ENCODE measurements at places on chromosomes 12 and 14.
A peak's percentile ranks its signal among the peaks of the same experiment; 100 is the strongest.

- peak; percentile 37 for DNase-seq
Observed at GRCh38 chr14:49766839-49767238, 1.1 kb upstream of the KLHDC2 start.

DNA sequence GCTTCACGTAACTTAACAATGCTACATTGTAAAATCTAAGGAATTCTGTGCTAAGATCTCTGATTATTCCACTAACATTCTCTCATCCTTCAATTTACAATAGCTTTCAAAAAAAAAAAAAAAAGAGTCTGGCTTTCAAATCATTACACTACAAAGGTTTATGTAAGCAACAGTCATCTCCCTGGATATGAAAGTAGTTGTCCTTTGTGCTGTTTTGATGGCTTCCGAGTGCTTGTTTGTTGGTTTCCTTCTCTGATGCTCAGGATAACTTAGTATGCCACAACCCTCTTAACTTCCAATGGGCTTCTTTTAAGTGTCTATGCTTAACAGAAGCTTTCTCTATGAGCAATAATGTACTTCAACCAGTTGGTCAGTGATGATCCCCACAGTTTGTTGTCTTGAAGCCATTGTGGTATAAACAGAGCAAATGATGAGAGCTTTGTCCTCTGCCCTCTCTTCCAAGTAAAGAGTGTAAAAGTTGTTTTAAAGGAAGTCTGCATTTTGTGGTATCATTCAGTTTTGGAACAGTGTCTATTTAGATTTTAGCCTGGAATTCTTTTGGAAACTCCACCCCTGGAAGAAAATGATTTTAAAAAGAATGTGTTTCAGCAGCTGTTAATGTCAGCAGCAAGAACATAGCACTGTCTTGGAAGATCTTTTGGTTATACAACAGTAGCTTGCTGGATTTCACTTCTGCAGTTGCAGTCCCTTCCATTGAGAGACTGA, 396.1 kb upstream of the RGS6 start:
- no peak for DNase-seq

GRCh38 chr14:69281450-69282169, 21.7 kb downstream of the GALNT16 start:
- DNase-seq, result no peak

- DNase-seq, result peak; percentile 58
Observed at GRCh38 chr12:91142221-91142631, 30.9 kb upstream of the LUM start.

- DNase-seq, result no peak
Observed at GRCh38 chr12:7142056-7142644, 12.0 kb downstream of the CLSTN3 start.

DNA sequence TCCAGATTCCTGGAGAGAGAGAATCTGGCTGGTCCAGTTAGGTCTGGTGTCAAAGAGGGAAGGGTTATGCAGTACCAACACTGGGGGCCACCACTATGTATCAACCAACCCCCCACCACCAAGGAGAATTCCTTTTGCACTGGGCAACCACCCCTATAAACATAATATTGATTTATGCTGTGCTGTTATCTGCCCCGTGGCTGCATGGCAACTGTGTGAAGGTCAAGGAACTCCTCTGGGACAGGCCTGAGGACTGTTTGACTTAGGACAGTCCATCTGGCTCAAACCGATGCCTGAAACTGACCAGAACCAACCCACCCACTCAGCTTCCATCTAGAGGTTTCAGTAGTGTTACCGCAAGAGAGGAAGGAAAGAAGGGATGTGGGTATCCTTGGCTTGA, 20.5 kb downstream of the PLEKHH1 start:
- DNase-seq, result no peak

DNA sequence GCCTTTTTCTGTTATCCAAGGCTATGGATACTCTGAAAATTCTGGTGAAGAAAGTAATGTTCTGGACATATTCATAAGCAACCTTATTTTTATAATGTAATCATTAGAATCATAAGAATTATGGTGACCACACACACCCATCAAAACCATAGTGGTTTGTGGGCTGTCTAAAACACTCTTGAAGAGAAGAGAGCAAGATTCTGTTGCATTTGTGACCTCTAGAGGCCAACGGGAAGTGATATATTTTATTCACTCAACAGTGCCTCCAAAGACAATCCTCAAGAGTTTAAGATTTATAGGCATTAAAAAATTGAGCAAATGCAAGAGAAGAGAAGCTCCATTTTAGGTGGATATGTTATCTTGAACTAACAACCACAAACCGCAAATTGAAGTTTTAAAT, 68.5 kb upstream of the LGR5 start:
- DNase-seq, result no peak

- no peak for DNase-seq
Observed at GRCh38 chr12:79012636-79013035, 148.1 kb downstream of the SYT1 start.

DNA sequence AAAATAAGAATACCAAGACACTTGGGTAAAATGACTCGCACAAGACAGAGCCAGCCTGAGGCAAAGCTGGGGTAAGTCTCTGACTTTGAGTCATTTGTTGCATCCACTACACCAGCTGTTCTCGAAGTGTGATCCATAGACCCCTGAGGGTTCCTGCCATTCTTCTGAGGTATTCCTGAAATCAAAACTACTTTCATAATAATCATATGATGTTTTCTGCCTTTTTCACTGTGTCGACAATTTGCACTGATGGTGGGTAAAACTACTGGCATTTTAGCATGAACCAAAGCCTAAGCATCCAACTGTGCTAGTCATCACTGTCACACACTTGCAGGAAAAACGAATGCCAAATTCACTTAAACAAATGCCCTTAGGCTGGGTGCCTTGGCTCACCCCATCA, 135.5 kb upstream of the FUT8 start:
- DNase-seq, result no peak

DNA sequence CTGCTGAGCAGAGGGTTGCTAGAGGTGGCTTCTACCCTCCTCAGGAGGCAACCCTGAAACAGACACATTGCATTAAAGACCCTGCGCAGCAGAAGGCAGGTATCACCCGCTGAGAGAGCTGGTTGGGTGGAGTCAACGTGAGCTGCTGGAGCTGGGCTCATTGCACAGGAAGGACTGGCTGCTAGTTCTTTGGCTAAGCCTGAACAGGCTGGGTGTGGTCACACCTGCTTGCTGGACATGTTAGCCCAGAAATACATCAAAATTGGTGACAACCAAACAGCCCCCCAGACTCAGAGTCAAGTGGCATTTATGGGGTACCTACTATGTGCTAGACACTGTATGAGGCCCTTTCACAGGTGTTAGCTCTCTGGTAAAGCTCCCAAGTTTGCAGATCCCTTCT, 33.8 kb upstream of the IRF2BPL start:
- DNase-seq, result no peak

DNA sequence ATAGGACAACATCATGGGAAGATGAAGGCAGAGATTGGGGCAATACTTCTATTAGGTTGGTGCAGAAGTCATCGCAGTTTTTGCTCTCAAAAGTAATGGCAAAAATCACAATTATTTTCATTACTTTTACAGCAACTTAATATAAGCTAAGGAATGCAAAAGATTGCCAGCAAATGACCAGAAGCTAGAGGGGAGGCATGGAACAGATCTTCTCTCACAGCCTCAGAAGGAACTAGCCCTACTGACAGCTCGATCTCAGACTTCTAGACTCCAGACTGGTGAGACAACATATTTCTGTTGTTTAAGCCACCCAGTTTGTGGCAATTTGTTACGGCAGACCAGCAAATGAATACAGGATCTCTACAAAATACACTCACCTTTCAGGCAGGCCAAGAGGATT, 348.5 kb upstream of the TBX3 start:
- DNase-seq, result no peak

DNA sequence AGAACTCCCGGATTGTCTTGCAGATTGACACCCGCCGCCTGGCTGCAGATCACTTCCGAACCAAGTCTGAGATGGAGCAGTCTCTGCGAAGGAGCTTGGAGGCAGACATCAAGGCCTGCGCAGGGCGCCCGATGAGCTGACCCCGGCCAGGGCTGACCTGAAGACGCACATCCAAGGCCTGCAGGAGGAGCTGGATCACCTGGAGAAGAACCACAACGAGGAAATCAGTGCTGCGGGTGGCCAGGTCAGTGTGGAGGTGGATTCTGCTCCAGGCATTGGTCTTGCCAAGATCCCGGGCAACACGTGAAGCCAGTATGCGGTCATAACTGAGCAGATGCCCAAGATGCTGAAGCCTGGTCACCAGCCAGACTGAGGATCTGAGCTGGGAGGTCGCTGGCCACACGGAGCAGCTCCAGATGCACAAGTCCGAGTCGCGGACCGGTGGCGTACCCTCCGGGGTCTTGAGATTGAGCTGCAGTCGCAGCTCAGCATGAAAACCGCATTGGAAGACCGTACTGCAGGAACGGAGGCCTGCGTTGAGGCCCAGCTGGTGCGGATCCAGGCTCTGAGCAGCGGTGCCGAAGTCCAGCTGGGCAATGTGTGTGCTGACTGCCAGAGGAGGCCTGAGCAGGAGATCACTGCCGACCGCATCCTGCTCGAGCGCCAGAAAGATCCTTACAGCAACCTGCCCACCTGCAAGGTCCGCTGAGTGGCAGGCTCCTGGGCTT, 12.4 kb upstream of the A2M start:
- DNase-seq, result no peak

- no peak for DNase-seq
Observed at GRCh38 chr12:75592086-75592485, 80.7 kb upstream of the KRR1 start.

GRCh38 chr14:22974530-22975313, 7.6 kb downstream of the AJUBA start:
- no peak for DNase-seq

- DNase-seq, result no peak
Observed at GRCh38 chr14:77498984-77499527, 440 bp upstream of the ISM2 start.

- no peak for DNase-seq
Observed at GRCh38 chr14:84028080-84028604, 1501.8 kb upstream of the FLRT2 start.

DNA sequence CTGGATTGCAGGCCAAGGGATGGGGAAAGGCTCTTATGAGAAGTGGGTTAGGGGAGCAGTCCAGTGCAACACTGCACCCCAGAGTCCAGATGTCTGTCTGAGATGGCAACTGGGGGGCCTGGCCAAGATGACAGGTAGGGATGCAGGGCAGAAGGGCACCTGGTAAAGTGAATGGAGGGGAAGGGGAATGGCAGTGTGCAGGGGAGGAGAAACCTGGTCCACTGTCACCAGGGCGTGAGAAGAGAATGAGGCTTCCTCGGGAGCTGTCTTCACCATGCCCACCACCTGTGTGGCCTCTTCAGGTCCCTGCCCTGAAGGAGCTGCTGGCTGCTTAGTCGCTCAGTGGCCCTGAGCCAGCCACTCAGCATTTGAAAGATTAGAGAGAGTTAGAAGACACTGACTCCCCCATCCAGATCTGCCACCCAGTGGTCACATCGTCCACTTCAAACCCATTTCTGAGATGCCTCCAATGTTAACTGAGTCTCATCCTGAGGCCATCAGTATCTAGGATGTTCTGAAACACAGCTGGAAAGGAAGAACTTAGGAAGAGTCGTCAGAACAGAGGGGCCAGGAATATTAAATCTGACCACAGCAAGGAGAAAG, 57.3 kb downstream of the PLEKHG3 start:
- no peak for DNase-seq

DNA sequence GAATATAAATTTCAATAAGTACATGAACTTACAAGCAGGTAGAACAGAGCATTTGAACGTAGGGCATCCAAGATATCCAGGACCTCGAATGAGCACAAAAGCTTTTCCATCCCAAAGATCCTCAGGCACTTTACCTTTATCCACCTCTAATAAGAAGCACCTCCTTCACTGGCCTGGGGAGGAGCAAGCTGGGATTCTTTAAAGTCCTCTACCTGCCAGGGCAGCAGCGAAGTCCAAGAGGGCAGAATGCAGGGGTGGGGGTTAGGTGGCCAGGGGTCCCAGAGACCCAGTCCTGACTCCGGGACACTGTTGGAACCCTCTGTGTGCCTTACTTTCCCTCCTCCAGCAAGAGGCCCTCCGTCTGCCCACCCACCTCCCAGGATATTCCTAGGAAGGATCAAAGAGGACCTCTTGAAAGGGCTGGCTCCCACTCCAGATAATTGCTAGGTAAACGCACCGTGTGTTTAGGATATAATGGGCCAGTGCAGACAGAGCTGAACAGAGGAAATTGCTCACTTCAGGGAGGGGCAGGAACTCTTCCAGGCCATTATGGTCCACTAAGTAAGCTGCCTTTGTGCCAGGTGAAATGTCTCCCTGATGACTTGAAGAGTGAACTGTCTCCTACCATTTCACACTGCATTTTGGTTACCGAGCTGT, 68.1 kb downstream of the TTC9 start:
- no peak for DNase-seq

DNA sequence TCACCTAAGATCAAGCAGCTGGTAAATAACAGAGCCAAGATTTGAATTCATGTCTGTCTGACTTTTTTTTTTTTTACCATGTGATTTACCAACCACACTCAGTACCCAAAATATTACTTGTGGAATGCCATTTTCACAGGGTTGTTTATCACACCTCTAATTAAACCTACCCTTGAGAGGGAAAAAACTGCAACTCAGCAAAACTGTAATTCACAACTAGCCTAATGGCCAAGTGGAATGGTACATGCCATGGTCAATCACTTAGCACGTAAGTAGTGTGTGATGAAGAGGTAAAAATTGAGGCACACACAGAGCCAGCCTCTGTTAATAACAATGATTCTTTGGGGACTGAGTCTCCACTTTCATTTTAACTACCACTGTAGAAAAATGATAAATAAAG, 412.9 kb upstream of the GARIN6 start:
- no peak for DNase-seq

DNA sequence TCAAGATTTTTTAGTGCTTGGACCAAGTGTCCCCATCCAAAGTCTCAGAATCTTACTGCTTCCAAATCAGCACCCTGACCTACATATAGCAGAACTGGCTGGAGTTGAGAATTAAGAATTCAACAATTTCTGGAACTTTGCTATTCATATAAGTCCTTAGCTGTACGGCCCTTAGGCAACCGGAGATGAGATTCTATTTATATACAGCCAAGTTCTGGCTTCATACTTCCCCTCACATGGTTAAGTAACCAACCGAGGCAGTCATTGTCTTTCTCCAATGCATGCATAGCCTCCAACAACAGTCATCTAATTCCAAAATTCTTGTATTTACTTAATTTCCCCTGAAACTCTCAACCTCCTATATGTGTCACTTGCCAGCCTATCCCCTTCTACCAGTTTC, 76.6 kb downstream of the SINHCAF start:
- DNase-seq, result no peak

DNA sequence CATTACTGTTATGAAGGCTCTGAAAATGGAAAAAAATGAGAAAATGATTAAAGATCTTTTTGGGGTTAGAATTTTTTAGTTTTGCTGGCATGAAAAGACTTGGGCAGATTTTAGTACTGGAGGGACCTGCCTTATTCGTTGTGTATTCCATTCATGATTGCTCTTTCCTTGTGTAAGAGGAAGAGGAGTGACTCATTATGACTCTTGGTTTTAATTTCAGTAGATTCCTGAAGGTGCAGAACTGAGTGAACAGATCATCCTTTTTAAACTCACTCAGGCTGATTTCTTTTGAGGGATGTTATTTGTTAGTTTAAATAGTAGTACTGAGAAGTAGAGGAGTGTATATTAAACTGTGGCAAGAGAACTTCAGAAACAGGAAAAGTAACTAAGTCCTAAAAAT, 41.6 kb downstream of the AKAP6 start:
- DNase-seq, result no peak

Measured in left kidney (tissue), 8 donors.